ENCODE measurements at places on chromosomes 7 and 10.
A peak's percentile ranks its signal among the peaks of the same experiment; 100 is the strongest.

DNA sequence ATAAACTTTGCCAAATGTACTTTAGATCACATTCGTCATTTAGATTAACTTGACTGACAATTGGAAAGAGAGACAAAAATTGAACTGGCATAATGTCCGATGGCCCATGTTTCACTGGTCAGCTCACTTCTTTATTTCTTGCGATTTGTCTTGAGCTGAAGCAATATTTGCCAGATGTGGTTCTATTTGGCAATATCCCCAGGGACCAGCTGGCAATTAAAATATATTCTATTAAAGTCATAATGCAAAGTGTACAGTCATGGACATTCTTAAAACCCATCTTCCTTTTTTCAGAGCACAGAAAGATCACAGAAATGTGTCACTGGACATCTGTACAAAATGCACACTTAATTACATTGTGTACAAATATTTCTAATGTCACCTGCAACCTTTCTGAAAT lies 26.3 kb downstream of the NEBL start:
- DNase-seq = no peak

DNA sequence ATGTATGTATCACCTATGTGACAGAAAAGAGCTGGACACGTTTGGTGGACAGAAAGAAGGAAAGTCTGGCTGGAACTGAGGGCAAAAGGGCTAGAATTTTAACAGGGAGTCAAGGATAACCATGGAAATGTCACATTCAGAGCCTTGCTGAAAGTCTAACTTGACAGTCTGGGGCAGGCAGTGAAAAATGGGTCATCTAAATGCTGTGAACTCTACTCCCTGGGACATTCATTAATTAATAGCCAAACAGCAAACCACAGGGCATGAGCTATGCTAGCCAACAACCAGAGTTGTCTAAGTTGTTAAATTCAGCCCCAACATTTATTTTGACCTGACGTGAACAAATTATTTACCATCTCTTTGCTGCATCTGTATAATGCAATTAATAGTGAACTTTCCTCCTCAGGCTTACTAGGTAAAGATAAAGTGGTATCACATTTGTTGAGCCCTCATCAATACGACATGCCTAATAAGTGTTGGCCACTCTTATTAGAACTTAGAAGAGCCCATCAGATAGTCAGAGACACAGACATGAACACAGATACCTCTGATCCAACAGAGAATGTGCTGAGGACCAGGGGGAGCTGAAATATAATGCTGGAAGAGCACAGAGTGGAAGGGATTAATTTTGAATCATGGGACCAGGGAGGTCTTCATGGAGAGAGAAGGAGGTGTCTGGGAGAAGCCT lies 109.9 kb downstream of the SORCS1 start:
- DNase-seq = no peak

GRCh38 chr7:131953184-131953583 lies 396.8 kb upstream of the PODXL start:
- DNase-seq = no peak

DNA sequence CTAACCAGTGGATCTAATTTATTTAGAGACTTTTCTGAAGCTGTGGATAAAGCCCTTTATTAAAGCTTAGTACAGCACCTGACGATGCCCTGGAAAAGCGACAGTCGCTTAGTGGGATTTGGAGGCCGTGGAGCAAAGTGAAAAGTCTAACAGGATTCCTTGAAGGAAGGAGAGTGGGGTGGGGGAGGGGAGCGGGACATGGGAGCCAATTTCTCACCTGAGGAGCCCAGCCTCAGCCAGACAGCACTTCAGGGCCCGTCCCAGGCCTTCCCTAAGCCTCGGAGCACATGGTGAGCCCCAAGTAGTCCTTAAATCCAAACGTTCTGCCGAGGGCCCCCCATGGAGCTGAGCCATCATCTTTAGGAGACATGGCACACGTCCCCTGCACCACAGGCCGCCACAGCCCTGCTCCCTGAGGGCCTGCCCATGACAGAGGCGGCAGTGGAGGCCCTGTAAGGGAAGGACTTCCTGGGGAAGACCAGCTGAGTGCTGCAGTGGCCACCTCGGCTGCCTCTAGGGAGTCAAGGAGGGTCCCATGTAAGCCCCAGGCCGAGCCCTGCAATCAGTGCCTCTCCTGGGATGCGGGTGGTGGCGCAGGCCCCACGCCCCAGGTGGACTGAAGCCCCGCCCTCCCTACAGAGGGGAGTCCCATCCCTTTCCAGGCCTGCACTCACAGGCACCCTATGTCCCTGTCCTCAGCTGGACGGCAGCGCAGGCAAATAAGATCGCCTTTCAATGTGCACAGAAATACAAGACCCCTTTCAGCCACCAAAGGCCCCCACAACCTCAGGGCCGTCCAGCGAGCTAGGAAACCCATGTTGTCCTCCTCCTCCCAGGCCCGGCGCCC lies 187.0 kb downstream of the MAD1L1 start:
- no peak for DNase-seq

GRCh38 chr7:33873981-33874750 lies 31.2 kb upstream of the BMPER start:
- no peak for DNase-seq

DNA sequence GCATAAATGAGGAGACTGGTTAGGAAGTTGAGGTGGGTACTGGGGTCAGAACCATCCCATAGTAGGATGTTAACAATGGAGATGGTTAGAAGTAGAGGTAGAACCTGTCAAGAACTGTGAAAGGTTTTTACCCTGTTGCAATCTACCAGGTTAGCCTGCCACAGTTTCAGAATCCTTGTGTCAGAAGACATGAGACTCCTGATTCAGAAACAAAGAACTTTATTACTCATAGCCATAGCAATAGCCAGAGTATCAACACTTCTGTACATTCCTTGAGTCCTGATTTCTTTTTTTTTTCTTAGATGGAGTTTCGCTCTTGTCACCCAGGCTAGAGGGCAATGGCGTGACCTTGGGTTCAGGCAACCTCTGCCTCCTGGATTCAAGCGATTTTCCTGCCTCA lies 200.9 kb downstream of the GRM3 start:
- no peak for DNase-seq

DNA sequence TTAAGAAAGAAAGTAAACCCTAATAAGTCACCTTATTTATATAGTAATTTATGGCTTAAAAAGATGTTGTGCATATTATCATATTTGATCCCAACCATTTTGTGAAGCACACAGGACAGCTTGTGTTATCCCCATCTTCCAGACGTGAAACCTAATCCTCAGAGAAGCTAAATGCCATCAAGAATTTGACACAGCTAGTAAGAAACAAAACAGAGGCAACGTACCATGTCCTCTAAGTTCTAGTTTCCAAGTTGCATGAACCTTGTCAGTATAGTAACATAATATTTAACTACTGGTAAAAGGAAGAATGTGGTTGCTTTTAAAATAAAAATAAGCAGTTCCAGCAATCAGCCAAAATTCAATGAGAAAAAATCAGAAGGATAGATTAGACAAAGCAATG lies 41.5 kb downstream of the PTN start:
- no peak for DNase-seq

DNA sequence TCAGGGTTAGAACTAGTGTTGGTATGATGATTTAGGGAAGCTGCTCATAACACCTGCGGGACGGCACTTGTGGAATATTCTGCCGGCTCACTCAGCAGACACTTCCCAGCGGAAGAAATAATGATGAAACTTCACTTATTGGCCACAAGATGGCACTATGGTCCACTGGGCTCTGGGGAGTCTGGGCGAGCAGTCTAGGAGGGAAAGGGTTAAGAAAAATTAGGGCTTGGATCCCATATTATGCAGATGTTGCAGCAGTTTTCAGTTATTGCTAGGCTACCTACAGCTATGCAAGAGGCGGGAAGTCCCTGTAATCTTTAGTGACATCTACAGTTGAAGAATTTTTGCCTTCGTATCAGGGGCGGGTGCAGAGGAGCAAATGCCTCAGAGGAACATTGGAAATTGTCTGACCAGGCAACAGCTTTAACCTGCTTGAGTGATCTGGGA lies 238.7 kb upstream of the PRSS58 start:
- DNase-seq = no peak

GRCh38 chr10:62980687-62981086 lies 152.4 kb upstream of the NRBF2 start:
- DNase-seq = no peak

GRCh38 chr7:127252778-127253280 lies at the start of gene GRM8:
Gene GRM8 (minus strand): TSS chr7:127252941.
- DNase-seq = no peak

DNA sequence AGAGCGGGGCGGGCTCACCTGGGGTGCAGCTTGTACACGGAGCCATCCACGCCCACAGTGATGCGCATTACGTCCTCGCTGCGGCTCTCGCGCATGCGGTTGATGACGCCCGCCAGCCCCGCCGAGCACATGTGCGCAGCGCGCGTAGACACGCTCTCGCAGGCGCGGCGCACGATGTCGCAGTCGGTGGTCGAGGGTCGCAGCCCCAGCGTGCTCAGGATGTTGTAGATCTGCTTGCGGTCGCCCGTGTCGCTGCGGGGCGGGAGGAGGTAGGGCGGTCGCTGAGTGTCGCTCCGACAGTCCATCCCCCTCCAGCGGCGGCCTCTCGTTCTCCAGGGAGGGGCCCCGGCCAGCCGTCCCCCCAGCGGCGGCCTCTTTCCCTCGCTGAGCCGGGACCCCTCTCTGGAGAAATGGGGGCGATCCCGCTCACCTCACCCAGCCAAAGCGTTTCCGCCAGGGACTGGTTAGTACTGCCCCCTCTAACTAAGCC lies 4.4 kb upstream of the MYL7 start:
- DNase-seq = peak; percentile 29

- no peak for DNase-seq
Observed at GRCh38 chr10:33553748-33554571, 219.5 kb upstream of the NRP1 start.

DNA sequence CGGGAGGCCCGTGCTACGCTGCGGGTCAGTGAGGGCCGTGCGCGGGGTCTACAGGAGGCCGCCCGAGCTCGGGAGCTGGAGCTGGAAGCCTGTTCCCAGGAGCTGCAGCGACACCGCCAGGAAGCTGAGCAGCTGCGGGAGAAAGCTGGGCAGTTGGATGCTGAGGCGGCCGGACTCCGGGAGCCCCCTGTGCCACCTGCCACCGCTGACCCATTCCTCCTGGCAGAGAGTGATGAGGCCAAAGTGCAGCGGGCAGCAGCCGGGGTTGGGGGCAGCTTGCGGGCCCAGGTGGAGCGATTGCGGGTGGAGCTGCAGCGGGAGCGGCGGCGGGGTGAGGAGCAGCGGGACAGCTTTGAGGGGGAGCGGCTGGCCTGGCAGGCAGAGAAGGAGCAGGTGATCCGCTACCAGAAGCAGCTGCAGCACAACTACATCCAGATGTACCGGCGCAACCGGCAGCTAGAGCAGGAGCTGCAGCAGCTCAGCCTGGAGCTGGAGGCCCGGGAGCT lies 7.0 kb downstream of the LZTS2 start:
- DNase-seq = no peak

GRCh38 chr7:110973196-110973990 lies 117.5 kb upstream of the LRRN3 start:
- DNase-seq = no peak

DNA sequence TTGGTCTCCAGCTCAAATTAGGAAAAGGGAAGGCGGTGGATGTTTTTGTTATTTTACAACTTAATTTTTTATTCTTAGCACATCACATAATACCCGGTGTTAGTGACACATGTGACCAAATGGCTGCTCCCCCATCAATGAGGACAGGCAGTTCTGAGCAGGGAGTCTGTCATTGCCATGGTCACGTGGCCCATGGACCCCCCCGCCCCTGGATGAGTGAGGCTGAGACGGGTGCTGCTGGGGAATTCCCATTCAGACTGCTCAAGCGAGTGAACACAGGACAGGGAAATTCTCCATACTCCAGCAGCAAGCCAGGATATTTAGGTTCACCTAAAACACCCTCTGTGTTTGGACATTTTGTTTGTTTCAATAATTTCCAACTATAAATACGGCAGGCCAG lies 34.7 kb upstream of the SLC35B4 start:
- DNase-seq = no peak

DNA sequence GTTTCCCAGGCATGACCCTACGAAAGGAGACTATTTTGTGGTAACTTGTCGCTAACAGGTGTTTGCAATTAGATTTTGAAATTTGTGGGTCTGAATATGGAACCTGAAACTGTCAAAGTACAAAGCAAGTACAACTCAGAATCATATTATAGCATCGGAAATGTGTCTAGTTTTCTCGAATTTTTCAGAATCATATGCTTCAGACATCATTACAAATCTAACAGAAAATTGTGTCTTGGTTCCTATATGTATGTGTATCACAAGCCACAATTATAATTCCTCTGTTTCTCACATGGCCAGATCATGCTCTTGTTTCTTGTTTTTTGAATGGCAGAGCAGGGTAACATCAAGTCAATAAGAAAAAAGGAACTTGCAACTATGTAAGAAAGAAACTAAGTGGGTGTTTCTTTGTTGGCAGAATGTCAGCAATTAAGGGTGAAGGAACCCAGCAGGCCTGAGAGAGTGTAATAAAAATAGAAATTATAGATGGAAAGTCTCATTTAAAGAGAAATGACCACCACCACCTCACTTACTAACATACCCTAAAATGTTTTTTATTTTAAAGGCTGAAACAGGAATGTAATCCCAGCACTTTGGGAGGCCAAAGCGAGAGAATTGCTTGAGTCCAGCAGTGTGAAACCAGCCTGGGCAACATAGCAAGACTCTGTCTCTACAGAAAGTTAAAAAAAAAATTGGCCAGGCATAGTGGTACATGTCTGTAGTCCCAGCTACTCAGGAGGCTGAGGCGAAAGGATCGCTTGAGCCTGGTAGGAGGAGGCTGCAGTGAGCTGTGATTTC lies 51.3 kb downstream of the PRTFDC1 start:
- no peak for DNase-seq

- no peak for DNase-seq
Observed at GRCh38 chr10:87593702-87594101, 66.0 kb upstream of the PAPSS2 start.

DNA sequence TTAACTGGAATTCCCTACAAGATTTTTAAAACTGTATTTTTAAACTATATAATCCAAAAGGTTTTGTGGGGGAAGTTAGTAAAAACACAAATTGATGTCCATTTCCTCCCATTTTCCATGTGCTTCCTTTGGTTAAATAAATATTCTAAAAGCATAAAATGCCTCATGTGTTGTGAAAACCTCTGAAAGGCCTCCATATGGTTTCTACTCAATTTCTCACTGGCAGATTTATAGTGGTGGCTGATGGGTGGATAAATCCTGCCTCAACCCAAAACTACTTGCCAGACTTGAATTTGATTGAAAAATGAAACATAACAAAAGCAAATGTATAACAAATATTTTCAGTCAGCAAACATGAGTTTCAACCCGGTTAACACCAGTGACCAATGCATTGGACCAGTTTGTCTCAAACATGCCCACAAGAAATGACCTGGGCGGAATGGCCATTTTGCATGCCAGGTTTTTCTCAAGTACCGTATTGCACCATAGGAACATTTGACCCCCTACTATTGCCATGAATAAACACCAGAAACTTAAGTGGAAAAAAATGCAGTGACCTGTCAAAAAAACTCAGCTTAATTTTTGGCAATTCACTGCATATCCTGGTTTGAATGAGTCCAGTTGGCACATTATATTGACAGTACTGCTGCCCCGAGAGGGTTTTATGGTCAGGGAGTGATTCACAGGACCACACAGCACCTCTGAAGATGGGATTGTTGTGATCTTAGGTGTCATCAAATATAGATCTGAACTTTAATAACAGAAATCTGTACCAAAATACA lies 454.6 kb upstream of the ANKRD30A start:
- no peak for DNase-seq
